ENCODE measurements at places on chromosomes 16 and 17. TPM values are rescaled to one million over a fixed set of nuclear protein-coding genes. Genes with fewer than 3 reads are reported as not detected.
A peak's percentile ranks its signal among the peaks of the same experiment; 100 is the strongest.

DNA sequence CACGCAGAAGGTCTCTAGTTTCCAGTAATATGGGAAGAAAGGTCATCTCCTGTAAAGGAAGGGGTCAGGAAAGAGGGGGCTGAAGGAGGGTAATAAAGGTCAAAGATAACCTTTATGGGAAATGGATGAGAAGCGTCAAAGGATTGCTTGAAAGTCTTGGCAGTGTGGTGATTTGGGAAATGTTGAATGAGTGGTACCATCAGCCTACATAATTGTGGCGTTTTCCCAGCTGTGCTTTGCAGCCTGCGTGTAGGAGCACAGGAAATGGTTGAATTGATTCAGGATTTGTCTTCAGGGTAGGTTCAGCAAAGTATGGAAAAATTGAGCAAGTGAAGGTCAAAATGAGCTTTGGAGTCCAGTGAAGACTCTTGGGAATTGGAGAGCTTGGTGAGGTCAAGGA is 115.8 kb upstream of the NOL11 start:
- no peak for DNase-seq

DNA sequence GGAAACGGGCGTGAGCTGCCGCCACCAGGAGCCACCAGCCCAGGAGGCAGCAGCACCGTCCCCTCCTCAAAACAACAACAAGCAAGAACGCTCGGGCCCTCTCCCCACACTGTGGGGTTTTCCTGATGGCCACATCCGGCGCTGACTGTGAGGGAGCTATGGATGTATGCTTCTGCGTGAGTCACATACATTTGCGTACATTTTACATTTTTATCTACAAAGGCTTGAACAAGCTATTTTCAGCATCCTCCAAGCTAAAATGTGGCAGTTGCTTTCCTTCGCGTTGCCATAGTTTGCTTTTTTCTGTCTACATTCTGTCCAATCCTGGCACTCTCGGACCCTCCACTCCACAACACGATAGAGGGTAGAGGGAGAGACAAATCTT is 2.0 kb upstream of the ABR start:
- DNase-seq: no peak

DNA sequence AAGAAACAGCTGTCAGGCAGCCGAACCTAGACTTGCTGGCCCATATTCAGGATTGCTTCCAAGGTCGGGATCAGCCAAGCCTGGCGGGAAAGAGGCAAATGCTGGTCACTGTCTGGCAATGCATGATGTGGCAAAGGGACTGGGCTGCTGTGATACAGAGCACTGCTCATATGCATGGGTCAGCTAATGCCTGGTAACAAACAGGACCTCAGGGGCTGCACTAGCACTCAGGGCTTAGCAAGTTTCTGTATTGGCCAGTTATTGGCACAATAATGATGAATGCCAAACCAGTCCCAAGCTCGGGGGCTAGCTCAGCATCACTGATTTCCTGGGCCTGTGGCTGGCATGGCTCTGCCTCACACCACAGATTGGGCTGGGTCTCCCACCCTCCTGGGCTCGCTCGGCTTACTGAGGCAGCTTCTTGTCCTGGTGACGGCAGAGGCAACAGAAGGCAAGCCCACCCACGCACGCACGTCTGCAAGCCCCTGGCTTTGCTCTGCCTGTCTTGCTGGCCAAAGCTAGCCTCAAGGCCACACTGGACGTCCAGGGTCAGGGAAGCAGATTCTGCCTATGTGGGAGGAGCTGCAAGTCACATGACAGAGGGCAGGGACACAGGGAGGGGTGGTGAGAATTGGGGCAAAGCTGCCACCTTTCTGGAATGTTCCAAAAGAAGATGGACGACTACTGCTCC is 21.4 kb upstream of the RPTOR start:
- no peak for DNase-seq

DNA sequence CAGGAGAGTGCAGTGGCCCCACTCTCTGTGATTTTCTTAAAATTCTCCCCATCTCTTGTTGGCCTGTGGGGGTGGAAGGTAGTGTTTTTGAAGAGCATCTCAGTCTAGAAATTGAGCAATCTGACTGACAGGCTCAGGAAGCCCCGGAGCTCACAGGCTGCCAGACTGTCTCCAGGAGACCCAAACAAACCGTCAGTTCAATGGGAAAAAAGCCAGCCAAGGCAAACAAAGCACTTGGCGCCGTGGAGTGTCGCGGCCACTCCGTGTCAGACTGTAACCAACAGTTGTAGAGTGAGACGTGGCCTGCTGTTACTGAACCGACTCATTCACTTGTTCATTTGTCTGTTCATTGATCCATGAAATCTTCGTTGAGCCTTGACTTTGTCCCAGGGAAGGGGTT is 33.7 kb downstream of the RGS9 start:
- DNase-seq: no peak

DNA sequence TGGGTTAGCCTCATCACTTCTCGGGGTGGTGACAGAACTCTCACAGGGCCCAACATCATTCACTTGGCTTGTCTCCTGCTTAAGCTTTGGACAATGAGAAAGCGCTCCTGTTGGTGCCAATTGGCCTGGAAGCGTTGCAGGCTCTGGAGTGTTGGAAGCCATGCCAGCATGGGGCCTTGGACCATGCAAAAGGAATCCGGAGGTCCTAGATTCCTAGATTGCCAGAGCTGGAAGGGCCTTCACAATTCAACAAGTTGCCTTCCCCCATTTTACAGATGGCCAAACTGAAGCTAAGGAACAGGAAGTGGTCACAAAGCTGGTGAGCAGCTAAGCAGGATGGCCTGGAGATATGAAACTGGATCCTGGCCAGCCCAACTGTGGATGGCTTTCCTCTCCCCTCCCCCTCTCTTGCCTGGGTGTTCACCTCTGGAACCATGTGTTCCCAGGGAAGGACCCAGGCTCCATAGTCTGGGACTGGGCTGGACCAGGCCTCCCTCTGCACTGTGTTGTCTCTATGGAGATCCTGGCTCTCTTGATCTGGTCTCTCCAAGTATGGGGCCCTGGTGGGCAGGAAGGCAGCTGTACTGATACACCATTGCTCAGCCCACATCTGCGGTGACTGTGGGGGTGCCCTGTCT is 6.0 kb upstream of the IGFBP4 start:
- peak; percentile 68 for DNase-seq

DNA sequence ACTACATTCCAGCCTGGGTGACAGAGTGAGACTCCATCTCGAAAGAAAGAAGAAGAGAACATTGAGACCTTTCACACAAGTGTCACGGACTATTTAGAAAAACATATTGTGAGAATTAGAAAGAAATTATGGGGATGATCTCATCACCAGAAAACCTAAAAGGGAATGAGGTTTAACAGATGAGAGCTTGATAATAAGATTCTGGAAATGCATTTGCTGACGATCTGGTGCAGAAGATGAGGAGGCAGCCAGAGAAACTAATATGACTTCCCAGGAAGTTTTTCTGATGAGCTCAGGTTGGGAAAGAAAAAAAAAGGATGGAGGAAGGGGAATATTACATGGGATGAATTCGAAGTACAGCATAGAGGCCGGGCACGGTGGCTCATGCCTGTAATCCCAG is 10.8 kb upstream of the APOH start:
- DNase-seq: no peak

DNA sequence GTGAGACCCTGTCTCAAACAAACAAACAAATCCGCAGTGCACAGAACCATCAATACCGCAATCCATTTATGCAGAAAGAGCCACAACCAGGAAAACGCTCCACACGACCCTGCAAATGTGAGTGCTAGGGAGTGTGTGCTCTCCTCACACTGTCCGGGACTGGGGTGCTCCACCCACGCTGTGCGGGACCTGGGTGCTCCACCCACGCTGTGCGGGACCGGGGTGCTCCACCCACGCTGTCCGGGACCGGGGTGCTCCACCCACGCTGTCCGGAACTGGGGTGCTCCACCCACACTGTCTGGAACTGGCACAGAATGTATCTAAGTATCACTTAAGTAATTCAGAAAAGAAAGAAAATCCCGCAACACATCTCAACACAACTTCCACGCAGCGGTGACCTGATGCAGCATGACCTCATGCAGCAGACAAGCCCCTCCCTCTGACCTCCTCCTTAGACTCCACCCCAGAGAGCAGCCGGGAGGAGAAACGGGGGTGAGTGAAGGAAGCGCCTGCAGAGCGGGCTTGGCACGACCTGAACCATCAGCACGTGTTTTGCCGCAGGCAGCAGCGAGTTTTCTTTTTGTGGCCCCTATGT is 38.5 kb downstream of the ZNF276 start:
- DNase-seq: no peak

DNA sequence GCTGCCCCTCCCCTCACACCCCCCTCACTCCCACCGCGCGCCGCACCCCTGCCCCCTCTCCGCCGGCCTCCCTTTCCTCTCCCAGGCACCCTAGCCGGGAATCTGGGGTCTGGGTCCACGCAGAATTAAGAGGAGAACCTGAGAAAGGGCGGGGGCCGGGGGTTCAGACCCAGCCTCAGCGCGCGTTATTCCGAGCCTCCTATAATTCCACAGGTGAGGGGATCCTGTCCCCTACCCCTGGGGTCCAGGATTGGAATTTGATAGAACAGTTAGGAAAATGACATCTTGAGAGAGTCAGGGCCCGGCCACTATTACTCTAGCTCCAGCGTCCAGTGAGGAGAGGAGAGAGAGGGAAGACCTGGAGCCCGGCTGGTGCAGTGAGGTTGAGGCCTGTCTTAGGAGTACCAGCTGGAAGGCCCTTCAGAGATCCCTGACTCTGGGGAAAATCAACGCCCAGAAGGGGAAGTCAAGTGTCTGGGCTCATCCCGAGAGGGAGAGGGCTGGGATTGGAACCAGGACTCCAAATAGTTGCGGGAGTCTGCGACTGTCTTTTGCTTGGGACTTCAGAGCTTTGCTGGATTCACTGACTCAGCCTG is 17.3 kb downstream of the GRB7 start:
- no peak for DNase-seq

GRCh38 chr17:41813699-41814124 is 908 bp downstream of the FKBP10 start:
- DNase-seq: no peak

DNA sequence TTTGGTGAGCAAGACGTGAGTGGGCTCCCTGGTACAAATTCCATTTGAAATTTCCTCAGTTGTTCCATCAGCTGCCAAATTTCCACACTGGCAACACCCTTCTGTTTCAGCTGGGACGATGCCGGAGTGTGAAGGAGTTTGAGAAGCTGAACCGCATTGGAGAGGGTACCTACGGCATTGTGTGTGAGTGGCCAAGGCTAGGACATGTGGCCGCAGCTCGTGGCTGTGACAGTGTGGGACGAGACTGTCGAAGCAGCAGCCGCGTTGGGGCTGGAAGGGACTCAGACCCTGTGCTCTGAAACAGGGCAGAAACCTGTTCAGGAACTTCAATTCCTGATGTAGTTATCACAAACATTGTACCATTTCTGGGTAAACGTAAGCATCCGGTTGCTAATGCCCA is 2.7 kb downstream of the CDK10 start:
- no peak for DNase-seq

GRCh38 chr16:10988164-10988803 is 43.9 kb downstream of the CLEC16A start:
- no peak for DNase-seq

- DNase-seq: no peak
These were observed 190.2 kb downstream of the PRKCA start for GRCh38 chr17:66492561-66493005.

GRCh38 chr17:47317119-47317518 is 6.6 kb upstream of the EFCAB13 start:
- no peak for DNase-seq

DNA sequence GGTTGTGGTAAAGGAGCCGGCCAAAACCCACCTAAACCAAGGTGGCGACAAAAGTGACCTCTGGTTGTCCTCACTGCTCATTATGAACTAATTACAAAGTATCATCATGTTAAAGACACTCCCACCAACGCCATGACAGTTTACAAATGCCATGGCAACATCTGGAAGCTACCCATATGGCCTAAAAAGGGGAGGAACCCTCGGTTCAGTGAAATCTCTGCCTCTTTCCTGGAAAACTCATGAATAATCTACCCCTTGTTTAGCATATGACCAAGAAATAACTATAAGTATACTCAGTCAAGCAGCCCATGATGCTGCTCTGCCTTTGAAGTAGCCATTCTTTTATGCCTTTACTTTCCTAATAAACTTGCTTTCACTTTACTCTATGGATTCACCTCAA is 72.2 kb downstream of the CYLD start:
- no peak for DNase-seq

- DNase-seq: peak; percentile 99
These were observed at the start of gene STAT3 for GRCh38 chr17:42388381-42389134. Gene STAT3 (minus strand): TSS chr17:42388442. CDS start chr17:42348516, 39,926 bp downstream.

- DNase-seq: peak; percentile 32
These were observed 565 bp downstream of the DDX52 start for GRCh38 chr17:37642681-37643080.

- DNase-seq: no peak
These were observed 6.1 kb upstream of the KRT14 start for GRCh38 chr17:41592601-41593305.

- DNase-seq: no peak
These were observed 11.5 kb upstream of the IGF2BP1 start for GRCh38 chr17:48985436-48986245.

DNA sequence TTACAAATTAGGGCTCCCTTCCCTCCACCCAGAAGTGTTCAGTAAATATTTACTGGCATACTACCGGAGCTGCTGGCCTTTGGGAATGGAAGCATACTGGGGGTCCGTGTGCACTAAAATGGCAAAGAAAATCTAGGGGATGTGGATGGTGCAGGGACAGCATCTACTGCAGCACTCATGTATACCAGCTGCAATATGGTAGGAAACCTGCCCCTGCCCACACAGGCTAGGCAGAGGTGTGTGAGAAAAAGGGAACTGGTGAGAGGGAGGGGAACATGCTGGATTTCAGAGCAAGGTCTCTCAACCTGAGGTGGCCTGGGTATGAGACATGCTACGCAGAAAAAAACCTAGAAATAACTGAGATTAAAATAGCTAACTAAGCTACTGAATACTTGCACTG is 145.4 kb downstream of the CDH13 start:
- DNase-seq: no peak

GRCh38 chr17:44002141-44002848 is 2.1 kb upstream of the NAGS start:
- DNase-seq: no peak

- DNase-seq: no peak
These were observed 61.0 kb downstream of the CFDP1 start for GRCh38 chr16:75372236-75372856.

DNA sequence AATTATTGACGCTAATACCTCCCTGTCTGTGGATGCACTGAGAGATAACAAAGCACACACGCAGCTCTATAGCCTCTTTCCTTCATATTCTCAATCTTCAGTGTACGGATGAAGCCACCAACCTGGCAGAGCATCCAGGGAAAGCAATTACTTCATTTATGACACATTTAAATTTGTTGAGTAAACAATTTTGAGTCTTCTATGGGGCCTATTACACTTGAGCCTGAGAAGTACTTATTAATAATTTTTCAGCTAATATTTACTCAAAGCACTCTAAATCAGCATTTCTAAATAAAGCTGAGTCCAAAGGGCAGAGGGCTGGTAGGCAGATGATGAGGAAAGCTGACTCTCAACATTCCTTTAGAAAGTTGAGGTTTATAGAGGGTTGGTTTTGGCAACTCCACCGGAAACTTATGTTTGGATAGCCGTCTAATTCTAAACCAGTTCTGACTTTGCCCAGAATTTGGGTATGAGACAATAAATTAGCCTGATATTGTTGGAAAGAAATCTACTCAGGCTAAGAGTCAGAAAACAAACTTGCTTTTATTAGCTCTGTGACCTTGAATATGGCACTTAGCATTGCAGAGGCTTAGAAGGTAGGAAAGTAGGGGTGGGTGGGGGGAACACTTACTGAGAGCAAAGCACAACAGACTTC is 643.5 kb downstream of the CDH11 start:
- DNase-seq: no peak

Gene ZNF629
- 16.5 TPM for total RNA-seq

Gene DHRS13
- total RNA-seq: 39.5 TPM

Gene TSNAXIP1
- total RNA-seq: not detected

Gene ATP5PD
- 300 TPM for total RNA-seq

Gene PPY
- not detected for total RNA-seq

Gene SGCA
- not detected for total RNA-seq

Measured in K562 (cell line).